ENCODE measurements at places on chromosomes 13 and 19.

GRCh38 chr13:107295416-107296140, 727.6 kb upstream of the ARGLU1 start:
- DNase-seq: no peak

DNA sequence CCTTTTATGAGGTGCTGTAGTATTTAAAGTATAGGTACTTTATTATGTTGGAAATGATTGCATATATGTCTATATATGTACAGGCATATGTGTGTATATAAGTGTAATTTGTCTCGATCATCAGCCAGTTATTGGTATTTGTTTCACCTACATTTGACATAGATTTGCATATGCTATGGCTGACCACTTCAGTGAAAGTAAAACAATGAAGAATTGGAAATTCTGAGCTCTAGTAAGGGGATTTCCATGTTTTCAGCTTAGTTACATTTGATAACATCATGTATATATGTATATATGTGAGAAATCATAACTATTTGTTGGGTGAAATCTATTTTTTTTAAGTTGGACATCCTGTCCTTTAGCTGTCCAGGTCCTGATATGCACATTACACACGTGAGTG, 1303.9 kb downstream of the EFNB2 start:
- DNase-seq: no peak

DNA sequence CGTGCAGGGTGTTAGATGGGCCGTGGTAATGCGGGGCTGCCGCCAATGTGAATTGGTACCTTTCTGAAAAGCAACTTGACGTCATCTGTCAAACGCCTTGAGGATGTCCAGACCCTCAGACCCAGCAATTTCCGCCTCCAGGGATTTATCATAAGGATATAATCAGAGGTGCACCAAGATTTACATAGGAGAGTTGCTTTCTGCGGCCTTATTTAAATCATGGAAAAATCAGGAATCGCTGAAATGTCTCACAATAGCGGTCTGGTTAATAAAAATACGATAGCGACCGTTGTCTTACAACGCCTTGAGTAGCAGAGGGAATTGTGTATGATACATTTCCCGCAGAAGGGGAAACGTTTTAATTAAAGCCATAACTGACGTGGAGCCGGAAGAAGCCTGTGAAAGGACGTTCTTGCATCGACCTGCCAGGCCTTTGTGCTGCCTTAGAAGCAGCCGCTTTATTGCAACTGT, 32.3 kb upstream of the NDUFS7 start:
- DNase-seq: no peak

GRCh38 chr19:38693380-38694223, 46.2 kb downstream of the ACTN4 start:
- DNase-seq: peak; percentile 34

All from activated CD8-positive, alpha-beta memory T cell treated with anti-CD3 and anti-CD28 coated beads, Interleukin-2, amount 50 U/mL, for 4 hours (primary cell).